ENCODE measurements at places on chromosomes 1 and 21.

DNA sequence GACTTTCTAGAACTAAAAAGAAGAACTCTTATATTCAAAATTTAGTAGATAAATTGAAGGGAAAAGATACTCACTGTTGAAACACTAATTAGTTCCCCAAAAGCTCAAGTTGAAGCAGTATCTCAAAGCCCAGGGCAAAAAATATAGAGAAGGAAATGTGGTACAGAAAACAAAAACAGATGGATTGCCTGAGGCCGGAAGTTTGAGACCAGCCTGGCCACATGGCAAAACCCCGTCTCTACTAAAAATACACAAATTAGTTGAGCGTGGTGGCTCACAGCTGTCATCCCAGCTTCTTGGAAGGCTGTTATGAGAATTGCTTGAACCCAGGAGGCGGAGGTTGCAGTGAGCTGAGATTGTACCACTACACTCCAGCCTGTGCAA, 36.0 kb downstream of the FAM177B start:
- DNase-seq = no peak

DNA sequence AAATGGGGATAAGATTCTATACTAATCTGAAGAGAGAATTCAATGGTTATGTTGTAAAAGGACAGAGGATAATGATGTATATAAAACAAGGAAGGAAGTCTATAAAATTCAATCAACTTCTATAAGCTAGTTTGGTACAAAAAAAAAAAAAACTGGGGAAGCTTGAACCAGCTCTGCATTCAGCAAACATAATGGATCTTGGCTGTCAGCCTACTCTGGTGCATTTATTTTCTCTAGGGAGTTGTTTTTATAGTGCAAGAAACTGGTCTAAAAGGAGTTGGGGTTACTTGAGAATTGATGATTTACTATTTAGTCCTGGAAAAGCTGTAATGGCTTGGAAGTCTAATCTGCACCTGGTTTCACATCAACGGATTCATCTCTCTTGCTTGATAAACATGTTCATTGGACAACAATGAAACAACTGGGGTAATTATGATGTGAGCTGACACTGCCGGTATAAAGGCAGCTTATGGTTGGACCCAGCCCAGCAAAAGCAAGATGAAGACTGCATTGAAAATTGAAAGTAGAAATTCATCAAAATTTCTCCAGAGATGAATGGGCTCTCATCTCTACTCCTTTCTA, 199.4 kb upstream of the NRIP1 start:
- DNase-seq = no peak

DNA sequence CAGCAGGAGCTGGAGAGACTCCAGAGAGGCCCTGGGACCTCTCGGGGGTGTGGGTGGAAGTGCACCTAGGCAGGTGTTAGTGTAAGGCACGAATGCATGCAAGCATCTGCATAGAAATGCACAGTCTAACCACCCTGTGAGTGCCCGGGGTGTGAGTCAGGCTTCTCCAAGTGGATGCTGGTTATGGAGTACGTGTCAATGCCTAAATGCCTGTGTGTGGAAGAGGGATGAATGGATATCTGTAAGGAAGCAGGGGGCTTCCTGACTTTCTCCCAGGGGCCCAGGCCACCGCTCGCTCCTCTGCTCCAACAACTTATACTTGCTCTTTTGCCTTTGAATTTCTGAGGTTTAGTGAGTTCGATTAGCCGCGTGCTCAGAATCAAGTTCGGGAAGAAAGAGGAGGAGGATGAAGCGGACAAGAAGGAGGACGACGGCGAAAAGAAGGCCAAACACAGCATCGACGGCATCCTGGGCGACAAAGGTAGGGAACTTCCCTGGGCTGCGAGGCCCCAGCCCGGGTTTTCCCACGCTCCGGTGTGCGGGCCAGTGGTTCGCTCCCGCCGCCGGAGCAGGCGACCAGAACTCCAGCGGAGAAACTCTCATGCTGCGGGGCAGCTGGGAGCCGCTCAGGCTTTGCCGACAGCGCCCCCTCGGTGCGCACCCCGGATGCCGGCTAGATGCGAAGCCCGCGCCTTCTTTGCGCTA, 5.4 kb downstream of the PAX7 start:
- peak; percentile 87 for DNase-seq

DNA sequence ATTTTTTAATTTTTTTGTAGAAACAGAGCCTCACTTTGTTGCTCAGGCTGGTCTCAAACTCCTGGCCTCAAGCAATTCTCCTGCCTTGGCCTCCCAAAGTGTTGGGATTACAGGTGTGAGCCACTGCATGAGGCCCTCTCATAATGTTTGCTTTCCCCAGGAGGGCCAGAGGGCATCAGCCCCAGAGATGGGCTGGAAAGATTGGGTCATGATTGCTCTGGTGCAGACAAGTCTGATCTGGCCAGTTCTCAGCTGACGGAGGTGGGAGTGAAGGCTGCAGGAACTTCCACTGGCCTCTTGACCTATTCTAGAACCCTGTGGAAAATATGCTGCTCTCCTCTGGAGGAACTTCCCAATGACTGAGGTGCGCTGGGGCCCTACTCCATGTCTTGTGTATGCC, 43.4 kb upstream of the RD3 start:
- DNase-seq = no peak

DNA sequence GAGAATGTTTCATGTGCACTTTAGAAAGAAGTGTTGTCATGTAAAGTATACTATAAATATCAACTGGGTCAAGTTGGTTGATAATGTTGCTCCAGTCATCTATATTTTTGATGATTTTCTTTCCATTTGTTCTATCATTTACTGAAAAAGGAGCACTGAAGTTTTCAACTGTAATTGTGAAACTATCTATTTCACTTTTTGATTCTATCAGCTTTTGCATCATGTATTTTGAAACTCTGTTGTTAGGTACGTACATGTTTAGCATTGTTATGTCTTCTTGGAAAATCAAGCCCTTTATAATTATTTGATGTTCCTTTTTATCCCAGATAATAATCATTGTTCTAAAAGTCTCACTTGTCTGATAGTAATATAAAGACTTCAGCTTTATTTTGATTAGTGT, 14.4 kb upstream of the HIVEP3 start:
- no peak for DNase-seq

DNA sequence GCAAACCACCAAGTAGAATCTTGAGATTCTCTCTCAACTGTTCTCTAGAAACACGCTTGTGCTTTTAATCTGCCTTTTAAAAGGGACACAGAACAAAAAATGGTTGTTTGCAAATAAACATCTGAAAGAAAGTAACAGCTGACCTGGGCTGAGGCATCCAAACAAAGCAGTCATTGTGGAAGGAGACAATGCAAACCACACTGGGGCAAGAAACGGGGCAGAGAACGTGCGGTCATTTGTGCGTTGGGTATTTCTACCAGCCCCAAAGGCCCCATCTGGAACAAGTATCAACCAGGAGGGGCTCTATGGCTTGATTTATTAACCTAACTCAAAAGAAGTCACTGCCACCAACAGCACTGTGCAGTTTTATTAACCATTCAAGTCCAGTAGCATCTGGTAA, 6.0 kb downstream of the STMN1 start:
- DNase-seq = no peak

DNA sequence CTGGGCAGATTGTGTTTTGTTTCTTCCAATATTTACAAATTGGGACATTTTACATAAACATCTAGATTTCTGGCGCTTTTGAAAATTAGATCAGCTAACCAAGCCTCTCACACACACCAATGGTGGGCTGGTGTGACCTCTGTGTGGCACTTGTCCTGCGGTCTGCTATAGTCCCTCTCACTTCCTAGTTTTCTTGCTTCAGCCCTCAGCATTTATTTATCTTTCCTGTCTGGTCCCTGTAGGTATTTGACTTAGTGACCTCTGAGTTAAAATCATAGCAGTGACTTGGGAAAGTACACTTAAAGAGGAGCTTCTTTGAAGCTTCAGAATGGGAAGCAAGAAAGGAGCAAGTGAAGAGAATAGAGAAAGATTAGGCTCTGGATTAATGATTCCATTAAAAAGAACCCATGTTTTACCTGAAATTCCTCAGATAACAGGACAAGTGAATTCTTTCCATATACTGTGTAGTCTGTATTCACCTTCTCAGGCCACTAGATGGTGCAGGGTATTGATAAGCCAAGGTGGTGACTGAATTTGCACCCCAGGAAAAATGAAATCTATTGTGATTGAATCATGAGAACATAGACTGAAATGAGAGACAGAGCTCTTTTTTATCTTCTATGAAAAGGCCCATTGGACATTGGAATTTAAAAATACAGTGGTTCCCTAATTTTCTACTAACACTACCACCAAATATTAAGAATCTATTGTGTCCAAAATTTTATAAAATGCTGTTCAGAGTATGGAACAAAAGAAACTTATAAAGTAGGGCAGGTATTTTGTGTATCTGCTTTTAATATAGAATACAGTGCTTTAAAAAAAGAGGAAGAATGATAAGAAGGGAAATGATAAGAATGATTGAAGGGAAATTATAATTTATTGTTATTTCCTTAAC, 7.1 kb upstream of the DIPK1A start:
- no peak for DNase-seq

GRCh38 chr1:62325081-62325480, 5.8 kb upstream of the KANK4 start:
- DNase-seq = peak; percentile 55

GRCh38 chr1:64403331-64403730, 66.6 kb upstream of the CACHD1 start:
- peak; percentile 68 for DNase-seq

- no peak for DNase-seq
Observed at GRCh38 chr1:112381324-112382076, 14.5 kb upstream of the CTTNBP2NL start.

- no peak for DNase-seq
Observed at GRCh38 chr1:64502083-64502482, 32.2 kb downstream of the CACHD1 start.

GRCh38 chr1:156496211-156496761, 4.3 kb downstream of the MEF2D start:
- peak; percentile 40 for DNase-seq

GRCh38 chr1:62687903-62688686, at the start of gene DOCK7:
DOCK7 (minus strand) TSS chr1:62688386; CDS start chr1:62688264, 122 bp downstream.
- DNase-seq = peak; percentile 83

DNA sequence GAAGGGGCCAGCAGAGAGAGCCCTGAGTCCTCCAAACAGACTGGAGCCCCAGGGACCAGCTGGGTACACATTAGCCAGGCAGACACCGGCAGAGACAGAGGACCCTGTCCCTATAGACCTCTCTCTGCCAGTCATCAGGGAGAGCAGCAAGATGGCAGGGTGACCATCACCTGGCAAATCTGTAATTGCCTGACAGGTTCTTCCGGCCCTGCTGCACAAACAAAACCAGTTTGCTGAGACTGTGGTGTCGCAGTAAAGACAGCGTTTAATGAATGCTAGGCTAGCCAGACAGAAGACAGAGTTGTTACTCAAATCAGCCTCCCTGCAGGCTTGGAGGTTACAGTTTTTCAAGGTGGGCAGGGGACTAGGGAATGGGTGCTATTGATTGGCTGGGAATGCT, 618.9 kb downstream of the NPHP4 start:
- DNase-seq = no peak

DNA sequence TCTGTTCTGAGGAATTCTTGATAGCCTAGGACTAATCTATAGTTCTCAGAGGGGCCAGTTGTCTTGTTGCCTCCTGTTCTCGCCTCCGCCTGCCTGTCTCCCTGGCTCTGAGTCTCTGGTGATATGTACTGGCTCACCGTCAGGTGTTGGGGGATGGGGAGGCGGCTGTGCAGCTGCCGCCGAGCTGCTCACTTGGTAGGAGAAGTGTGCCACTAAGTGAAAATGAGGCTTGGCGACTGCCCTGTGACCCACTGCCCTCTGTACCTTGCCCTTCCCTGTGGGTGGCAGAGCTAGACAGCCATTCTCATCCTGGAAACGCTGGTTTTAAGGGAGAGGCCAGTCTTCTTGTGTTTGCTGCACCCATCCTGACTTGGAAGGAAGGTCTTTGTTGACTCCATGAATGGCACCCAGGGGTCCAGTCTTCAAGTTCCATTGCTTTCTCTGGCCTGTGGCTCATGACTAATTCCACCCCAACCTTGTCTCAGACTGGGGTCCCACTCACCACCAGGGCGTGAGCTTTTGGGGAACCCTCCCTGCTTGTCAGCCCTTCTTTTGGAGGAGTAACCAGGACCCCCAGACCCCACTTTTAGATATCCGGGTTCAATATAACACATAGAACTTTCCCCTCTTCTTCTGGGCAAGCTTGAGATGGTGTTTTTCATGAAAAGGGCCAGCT, 120.6 kb downstream of the CACNA1E start:
- DNase-seq = no peak

DNA sequence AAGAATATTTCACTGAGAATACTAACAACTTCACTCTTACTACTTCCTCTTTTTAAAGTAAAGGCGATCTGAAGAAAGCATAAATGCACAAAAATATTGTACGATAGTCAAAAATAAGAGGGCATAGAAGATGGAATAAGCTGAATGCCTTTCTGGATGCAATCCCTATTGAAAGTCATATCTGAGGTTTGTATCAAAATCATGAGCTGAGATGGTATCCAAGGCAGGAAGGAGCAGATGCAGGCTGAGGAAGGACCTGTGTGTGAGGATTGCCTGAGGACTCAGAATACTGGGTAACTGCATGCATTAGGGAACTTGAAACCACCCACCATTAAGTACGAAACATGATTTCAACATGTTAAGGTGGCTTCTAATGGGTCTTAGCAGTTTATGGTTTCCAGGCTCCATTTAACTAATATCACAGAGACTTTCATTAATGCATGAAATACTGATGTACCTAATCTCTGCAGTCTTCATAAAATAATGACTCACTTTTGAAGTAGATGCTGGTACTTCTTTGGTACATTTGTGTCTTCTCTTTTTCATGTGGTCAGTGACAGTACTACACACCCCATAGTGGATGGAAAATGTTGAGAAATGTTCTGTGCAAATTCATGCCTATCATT, 29.6 kb upstream of the RGS1 start:
- DNase-seq = no peak

DNA sequence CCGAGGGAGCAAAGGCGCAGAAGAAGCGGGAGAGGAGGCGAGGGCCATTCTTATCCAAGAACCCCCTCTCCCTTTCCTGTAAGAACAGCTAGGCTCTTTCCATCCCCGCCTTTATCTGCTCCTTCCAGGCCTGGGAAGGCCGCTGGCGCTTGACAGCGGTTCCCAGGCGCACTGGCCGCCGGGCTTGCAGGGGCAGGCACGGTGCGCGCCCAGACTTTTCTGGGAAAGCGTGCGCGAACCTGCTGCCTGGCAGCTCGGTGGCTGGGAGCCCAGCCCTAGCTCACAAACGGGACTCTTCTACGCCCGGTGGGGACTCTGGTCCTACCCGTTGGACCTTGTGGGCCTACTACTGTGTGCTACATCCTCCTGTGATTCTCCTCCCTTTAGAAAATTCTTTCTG, 8.8 kb upstream of the IFNLR1 start:
- DNase-seq = no peak

DNA sequence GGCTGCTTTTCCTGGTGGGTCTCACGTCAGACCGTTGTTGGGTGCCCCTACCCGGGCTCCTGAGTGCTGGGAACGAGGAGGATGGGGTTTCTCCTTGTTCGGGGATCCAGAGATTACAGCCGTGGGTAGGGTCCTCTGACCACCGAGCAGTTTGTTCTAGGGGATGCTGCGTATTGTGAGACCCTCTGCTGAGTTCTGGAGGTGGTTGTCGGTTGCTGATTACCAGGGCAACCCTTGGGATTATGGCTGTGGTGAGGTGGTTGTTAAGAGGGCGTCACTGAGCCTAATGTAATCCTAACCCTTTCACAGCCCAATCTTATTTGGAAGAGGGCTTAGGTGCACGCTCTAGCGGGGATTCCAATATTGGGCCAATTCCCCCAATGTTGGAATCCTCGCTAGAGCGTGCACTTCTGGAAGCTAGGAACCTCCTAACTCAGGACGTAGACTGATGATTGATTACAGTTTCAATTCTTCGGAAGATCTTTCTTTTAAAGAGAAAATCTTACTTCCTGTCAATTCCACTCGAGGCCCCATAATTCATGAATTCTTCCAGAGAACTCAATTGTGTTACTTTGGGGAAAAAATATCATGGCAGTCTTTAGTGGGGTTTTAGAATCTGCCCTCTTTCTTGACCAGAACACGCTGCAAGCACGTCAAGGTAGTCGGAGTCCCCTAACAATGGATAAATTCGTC, 483 bp downstream of the TCEANC2 start:
- DNase-seq = peak; percentile 19

All from Daoy (cell line).